ENCODE measurements at places on chromosomes 6 and 20.

GRCh38 chr20:15332711-15333160 is 995.3 kb upstream of the FLRT3 start:
- no peak for DNase-seq

- DNase-seq, result no peak
These were observed 112.8 kb downstream of the ARID1B start for GRCh38 chr6:156889986-156890385.

GRCh38 chr20:34062570-34063482 is 49.2 kb downstream of the EIF2S2 start:
- DNase-seq, result no peak

DNA sequence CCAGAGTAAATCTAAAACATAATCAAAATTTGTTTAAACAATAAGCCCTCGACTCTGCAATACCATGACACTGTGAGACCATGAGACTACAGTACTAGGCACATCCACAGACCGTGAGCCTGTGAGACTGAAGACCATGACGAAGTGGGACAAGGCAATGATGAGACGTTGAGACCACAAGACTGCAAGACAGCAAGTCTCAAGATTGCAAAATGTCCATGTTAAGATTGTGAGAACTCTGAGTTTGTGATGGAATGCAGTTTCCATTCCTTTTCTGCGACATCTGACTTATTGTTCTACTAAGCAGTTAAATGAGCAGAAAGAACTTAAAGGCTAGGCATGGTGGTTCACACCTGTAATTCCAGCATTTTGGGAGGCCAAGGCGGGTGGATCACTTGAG is 102.1 kb upstream of the PHACTR1 start:
- no peak for DNase-seq

- DNase-seq, result no peak
These were observed 134.8 kb downstream of the TAF4 start for GRCh38 chr20:61930776-61931475.

DNA sequence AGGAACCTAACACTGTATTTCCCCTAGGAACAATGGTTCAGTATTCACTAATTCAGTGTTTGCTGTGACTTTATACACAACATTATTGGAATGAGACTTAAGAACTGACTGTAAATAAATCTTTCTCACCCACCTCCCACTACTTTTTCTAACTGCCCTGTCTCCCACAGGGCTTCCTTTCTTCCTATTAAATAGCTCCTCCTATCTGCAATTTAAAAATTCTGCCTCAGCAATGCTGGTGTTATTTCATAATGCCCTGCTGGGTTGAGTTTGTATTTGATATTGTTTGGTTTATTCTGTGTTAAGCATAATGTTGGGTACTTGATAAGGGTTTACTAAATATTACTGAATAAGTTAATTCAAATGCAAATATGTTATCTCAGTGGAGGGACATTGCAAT is 573.1 kb upstream of the RNF217 start:
- DNase-seq, result peak; percentile 26

- no peak for DNase-seq
These were observed 23.5 kb downstream of the RUNX2 start for GRCh38 chr6:45351667-45352066.

DNA sequence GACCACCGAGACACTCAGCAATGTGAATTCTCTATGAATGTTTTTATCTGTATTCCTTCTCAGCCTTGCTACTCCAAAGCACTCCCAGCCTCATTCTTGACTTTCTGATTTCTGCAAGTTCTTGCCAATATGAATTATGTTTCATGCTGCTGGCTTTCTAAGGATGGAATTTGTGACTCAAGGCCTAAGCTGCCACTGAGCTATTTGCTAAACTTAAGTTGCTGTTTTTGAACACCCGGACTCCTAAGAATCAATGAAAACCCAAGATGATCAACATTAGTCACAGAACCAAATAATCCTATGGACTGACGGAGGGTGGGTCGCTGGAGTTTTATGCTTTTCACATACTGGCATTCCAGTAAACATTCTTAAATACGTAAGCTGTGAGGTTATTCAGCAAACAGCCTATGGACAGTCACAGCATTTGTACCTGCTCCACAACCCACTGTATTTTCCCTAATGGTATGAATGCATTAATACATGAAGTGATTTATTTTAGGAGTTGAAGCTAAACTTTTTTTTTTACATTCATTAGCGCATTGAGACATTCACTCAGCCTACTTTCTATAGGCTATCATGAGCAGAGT is 8.2 kb upstream of the PXDC1 start:
- DNase-seq, result no peak

DNA sequence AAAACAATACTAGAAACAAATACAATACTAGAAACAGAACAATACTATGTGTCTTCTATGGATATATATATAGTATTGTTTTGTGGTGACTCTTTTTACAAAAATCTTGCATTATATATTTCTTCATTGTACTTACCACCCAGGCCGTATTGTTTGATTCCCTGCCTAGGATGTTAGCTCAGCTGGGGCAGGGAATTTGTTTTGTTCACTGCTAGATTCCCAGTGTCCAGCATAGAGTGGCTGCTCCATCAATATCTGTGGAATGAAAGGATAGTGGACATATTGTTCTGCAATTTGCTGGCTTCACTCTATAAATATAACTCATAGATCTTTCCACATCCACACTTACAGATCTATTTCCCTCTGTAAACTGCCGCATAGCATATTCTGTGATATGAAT is 21.5 kb upstream of the PREX1 start:
- DNase-seq, result no peak

GRCh38 chr20:47281376-47281775 is 75.1 kb downstream of the ZMYND8 start:
- no peak for DNase-seq

GRCh38 chr20:19241440-19241839 is 29.0 kb downstream of the SLC24A3 start:
- DNase-seq, result no peak

GRCh38 chr6:95094751-95095663 is 482.3 kb upstream of the MANEA start:
- DNase-seq, result no peak

- no peak for DNase-seq
These were observed 125.2 kb downstream of the MYO6 start for GRCh38 chr6:75874224-75874623.

- no peak for DNase-seq
These were observed 19.9 kb downstream of the TPD52L1 start for GRCh38 chr6:125173341-125174095.

Measured in NCI-H1436 treated with DMSO at 0.1 percent for 48 hours (cell line).